NCI-H1105 (cell line): ENCODE measurements at places on chromosomes 3 and 15.

DNA sequence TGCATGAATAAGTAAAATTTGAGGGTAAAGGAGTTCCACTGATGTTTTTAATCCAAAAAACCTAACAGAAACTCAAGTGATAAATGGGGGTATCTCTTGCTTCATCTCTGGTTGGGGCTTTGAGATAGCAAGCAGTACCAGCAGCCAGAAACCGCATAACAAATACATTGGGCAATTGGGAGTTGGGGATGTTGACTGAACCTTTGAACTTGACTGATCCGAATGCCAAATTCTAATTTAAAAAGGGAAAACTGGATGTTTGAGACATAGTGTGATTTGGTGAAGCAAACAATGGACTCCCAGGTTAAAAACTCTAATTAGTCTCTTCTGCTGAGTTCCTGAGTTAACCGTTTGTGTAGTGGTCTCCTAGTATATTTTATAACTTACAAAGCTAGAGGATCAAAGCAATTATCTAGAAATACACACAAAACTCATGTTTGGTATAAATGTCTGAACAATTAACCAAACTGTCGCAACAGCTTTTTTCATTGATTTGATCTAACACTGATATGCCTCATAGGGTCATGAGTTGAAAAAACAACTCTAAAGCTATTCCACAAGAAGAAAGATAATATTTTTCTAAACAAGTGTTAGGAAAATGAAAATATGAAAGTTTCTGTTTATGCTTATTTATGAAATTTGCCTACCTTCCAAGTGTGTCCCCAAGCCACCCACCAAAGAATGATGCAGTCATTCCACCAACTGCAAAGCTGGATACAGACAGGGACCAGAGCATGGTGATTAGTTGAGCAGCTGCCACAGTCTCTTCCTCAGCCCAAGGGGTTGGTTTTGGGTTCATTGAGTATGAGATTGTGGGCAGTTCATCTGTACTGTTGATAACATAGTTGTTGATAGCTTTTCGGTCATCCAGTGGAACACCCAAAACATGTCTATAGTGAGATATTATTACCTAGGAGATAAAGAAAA is 12.4 kb downstream of the SLC2A2 start:
- DNase-seq = no peak

GRCh38 chr3:170296703-170297102 is 60.8 kb upstream of the SKIL start:
- no peak for DNase-seq

- no peak for DNase-seq
Observed at GRCh38 chr15:99371180-99372103, 120.2 kb downstream of the LRRC28 start.

DNA sequence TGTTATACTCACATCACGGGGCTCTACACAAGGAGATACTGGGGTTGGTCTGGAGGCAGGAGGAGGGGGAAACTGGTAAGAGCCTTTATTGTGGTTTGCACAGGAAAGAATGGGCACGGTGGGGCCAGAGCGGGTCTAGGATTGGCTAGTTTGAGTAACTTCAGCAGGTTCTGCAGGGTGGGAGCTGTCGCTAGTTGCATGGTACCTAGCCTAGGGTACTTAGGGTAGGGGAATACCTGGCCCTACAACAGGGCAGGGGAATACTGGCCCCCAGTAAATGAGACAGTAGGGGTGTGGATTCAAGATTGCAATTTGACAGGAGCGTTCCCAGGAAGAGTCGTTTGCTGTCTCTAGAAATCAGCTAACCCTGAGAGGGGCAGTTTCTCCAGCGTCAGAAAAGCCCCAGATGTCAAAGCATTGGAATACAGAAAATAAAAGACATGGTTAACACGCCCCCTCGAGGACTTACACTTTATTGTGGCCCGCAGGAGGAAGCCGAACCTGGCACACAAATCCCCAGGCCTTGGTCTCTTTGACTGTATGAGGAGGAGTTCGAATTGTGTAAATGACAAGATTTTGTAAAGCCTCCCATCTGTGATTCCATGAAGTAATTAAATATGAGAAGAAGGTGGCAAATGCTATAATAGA is 32.0 kb downstream of the ST8SIA2 start:
- DNase-seq = no peak

GRCh38 chr15:79067072-79067833 is 23.3 kb downstream of the RASGRF1 start:
- DNase-seq = no peak

GRCh38 chr15:39748276-39748675 is 34.4 kb downstream of the FSIP1 start:
- no peak for DNase-seq

GRCh38 chr3:139113231-139113992 is 68.7 kb upstream of the PRR23C start:
- no peak for DNase-seq

GRCh38 chr15:35436422-35436821 is 109.5 kb downstream of the DPH6 start:
- no peak for DNase-seq

GRCh38 chr3:129686941-129687340 is 80.5 kb upstream of the PLXND1 start:
- DNase-seq = peak; percentile 43

DNA sequence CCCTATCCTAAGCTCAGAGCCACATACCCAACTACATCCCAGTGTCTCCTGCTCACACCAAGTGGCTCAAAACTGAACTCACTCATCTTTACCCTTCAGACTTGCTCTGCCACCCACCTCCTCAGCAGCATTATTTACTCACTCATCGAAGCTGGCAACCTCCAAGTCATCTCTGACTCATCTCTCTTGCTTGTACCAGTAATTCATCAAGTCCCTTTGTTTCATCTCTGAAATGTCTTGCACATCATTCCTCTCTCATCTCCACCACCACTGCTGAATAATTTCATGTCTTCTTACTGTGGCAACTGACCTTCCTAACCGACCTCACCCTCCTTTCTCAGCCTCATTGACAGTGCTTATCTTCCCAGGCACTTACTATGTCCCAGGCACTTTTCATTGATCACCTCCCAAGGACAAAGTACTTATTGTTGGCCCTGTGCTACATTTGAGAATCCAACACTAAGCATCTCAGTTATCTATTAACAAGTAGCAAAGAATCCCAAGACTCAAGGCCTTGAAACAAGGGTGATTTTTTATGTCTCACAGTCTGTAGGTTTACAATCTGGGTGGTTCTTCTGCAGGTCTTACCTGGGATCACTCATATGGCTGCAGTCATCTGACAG is 82.0 kb downstream of the MRPL46 start:
- DNase-seq = no peak
